ENCODE measurements at places on chromosomes 13 and 19. TPM values are rescaled to one million over a fixed set of nuclear protein-coding genes. Genes with fewer than 3 reads are reported as not detected.
A peak's percentile ranks its signal among the peaks of the same experiment; 100 is the strongest.

Gene MUC16
- 342 TPM for total RNA-seq

Gene LACC1
- 11.8 TPM for total RNA-seq

Gene PTPRH
- 3.9 TPM for total RNA-seq

GRCh38 chr13:79775830-79776229 lies 294.9 kb downstream of the NDFIP2 start:
- no peak for DNase-seq

DNA sequence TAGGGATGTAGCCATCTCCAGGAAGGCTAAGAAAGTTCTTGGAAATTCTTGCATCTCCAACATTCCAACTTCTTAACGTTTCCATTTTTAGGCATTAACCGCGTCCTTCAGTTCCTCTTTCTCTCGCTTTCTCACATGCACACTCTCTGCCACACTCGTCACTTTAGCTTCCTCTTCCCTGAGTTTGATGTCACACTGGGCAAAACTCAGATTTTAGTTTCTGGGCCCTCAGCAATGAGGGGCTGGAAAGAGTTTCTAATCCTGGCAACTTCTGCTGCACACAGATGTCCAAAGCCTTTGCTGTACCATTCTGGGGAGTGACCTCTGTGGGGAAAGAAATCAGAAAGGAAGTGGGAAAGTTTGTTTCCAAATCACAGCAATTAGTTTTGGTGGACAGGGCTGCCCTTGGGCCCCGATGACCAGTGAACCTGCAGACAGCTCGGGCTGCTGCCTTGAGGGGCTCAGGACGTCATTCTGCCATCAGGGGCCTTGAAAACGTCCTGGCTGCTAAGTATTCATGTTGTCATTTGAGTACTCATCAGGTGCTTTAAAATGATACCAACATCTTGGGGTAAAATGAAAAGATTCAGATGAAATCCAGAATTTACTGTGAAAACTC lies 89.3 kb downstream of the KL start:
- no peak for DNase-seq

GRCh38 chr13:66700117-66700601 lies 530.0 kb downstream of the PCDH9 start:
- no peak for DNase-seq

GRCh38 chr19:17846146-17846545 lies 1.6 kb downstream of the JAK3 start:
- no peak for DNase-seq

DNA sequence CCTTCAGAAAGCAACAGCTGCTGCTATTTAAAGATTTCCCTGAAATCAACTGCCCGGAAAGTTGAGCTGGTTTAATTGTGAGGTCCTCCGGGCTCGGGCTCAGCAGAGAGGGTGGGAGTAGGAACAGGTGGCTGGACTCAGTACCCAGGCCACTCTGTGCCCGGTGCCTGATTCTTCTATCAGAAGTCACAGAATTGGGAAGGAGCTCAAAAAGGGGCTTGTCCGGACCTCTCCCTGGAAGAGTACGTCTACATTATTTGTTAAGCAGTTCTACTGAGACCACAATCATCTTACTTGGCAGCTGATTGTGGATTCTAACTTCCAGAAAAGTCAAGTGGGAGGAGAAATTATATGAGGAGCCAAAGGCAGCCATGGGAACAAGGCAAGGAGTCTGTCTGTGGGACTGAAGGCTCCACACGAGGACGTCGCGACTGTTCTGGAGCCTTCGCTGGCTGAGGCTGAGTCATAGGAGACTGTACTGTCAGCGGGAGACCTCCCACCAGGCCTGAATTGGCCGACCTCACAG lies 91.7 kb upstream of the ANKRD10 start:
- no peak for DNase-seq

Gene DCT
- 19.7 TPM for total RNA-seq

Gene POU2F2
- total RNA-seq = 1.7 TPM

Gene SLC6A16
- total RNA-seq = 3.5 TPM

DNA sequence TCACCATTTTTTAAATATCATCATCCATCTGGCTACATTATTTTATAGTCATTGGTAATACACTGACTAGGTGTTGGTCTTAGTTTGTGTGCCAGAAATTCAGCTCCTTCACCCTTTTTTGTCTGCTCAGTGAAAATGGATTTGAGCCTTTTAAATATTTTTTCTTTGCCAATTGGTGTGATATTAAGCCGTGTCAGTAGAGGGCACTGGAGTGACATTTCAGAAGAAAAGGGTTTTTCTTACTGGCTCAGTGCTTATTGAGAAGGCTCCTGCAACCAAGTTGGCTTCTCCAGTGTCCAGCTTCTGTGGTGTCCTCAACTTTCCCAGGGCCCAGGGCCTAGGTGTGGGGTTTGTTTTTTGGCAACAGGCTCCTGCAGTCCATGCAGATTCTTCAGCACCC lies 546.6 kb downstream of the DACH1 start:
- DNase-seq = no peak

GRCh38 chr19:55441319-55441691 lies 1.8 kb downstream of the SHISA7 start:
- no peak for DNase-seq

Gene WASF3
- 40.2 TPM for total RNA-seq

- DNase-seq = no peak
Measured at GRCh38 chr13:73625562-73626339, 508.5 kb downstream of the KLF12 start.

DNA sequence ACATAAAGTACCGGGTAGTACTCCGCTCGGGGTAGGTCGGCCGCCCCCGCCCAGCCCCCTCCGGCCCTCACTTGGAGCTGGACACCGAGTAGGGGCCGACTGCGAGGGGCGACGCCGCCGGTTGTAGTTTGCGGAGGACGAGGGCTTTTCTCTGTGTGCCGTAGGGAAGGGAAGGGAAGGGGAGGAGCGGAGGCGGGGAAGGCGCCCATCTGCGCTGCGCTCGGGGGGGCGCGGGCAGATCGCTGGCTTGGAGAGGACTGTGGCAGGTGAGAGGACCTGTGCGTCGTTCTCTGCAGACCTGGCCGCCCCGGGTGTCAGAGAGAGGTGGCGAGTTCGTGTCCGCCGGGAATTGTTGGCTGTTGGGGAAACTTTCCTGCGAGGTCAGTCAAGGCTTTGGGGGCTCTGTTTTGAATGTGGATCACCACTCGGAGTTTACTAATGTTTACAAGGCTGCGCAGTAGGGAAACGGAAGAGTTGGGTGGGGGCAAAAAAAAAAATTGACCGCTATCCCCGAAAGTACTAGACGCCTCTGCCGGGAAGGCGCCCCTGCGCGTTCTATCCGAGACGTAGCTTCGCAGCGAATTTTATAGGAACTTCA lies 1.4 kb downstream of the ING1 start:
- peak; percentile 73 for DNase-seq

Gene KLK5
- not detected for total RNA-seq

Gene FGF21
- not detected for total RNA-seq

Gene MYDGF
- total RNA-seq = 57.5 TPM

Gene SIGLEC9
- total RNA-seq = not detected

DNA sequence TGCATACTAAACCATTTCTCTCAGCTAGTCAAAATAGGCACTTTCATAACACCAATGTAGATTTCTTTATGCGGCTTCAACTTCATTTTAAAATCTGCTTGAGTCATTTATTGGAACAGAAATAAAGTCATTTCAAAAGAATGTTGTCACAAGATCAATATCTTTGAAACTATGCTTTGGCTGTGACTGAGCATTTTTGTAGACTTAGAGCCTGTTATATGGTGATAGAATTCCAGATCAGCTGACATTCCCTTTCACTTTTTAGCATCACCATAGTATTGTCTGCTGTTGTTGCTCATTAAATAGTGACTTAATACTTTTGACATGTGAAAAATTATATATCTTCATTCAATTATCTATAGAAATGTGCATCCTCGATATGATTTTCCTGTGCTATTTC lies 279.2 kb upstream of the PRR20A start:
- DNase-seq = no peak

- DNase-seq = no peak
Measured at GRCh38 chr13:99961636-99962035, 9.9 kb downstream of the ZIC5 start.

Gene PRKACA
- total RNA-seq = 55.3 TPM

- no peak for DNase-seq
Measured at GRCh38 chr13:84606616-84607015, 724.3 kb upstream of the SLITRK1 start.

- DNase-seq = no peak
Measured at GRCh38 chr13:100301418-100301817, 212.5 kb downstream of the PCCA start.

Gene ERCC1
- 71.8 TPM for total RNA-seq

- DNase-seq = no peak
Measured at GRCh38 chr13:111114362-111115060, 599 bp upstream of the ARHGEF7 start.

GRCh38 chr19:13906521-13906904 lies 512 bp downstream of the CC2D1A start:
- no peak for DNase-seq

- DNase-seq = no peak
Measured at GRCh38 chr13:30580852-30581502, 36.7 kb upstream of the USPL1 start.

DNA sequence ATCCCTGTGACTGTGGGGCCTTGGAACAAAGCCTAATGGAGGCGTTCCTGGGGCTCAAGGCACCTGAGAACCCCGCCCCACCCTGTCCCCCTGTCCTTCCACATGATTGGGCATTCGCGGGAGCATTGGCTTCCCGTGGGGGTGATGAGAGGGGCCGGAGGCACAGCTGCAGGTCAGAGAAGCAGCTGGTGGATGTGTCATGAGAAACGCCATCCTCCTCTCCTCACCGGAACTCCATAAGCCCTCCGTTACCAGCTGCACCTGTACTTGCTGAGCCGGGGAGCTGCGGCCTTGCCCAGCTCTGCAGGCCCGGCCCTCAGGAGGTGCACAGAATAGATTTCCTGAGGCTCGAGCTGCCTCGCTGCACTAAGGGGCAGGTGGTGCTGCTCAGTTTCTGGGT lies 42.0 kb downstream of the CAPN12 start:
- DNase-seq = no peak

GRCh38 chr19:32104153-32104849 lies 241.1 kb upstream of the ZNF507 start:
- DNase-seq = no peak

GRCh38 chr19:50520822-50521465 lies 7.2 kb upstream of the ASPDH start:
- no peak for DNase-seq

DNA sequence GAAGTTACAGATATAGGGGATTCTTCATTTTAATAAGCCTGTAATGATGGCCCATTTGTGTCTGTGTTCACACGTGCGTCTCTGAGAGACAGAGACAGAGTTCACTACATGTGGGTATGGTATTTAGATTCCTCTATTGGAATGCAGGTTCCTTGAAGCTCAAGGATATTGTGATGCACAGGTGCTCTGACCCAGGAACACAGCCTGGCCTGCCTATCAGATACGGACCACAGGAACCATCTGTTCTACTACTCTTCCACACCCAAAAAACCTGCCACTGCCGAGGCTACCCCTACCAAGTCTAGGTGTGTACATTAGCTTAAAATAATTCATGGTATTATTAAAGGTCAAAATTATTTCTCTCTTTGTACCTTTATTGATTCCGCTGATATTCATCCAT lies 289.2 kb downstream of the ATP8A2 start:
- DNase-seq = no peak

DNA sequence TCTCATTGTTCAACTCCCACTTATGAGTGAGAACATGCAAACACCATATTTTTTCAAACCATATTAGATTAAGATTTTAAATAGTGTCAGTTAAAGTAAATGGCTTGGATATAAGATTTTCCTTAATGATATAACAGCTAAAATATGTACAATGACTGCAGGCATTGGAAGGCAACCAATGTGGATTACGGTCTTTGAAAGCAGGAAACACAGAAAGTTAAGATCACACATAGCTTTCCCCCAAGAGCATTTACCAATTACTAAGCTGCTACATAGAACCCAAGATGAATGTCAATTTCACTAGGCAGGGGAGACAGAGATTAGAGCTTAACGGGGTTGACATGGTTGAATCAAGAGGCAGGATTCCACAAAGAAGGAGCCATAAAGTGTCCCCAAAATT lies 173.2 kb upstream of the TRPC4 start:
- DNase-seq = no peak

GRCh38 chr19:48530066-48530720 lies 18.6 kb upstream of the LMTK3 start:
- no peak for DNase-seq

GRCh38 chr13:50319635-50320255 lies 304.5 kb downstream of the KCNRG start:
- no peak for DNase-seq

Gene TIMM13
- 132 TPM for total RNA-seq

DNA sequence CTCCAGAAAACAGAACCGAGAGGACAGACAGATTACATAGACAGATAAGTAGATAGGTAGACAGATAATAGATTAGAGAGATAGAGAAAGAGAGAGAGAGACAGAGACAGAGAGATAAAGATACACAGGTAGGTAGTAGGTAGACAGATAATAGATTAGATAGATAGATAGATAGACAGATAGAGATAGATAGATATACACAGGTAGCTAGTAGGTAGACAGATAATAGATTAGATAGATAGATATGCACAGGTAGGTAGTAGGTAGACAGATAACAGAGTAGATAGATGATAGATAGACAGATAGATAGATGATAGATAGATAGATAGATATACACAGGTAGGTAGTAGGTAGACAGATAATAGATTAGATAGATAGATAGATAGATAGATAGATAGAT lies 10.1 kb downstream of the FFAR2 start:
- no peak for DNase-seq

DNA sequence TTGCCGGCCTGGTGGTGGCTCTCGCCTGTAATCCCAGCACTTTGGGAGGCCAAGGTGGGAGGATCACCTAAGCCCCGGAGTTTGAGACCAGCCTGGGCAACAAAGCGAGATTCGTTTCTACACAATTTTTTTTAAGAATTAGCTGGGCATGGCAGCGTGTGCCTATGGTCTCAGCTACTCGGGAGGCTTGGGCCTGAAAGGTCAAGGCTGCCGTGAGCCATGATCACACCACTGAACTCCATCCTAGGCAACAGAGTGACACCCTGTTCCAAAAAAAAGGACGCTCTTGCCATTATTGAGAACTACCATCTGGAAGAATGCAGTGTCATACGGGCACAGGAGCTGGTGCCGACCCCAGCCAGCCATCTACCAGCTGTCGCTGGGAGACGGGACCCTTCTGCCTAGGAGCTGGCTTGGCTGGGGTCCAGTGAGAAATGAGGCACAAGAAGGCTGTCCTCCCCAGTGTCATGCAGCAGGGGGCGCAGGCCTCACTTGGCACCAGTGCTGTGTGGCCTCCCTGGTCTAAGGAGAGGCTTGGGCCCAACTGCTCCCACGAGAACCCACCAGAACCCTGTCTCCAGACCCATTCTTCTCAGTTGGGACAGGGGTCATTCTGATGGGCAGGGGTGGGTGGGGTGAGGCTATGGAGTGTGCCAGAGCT lies 12.2 kb upstream of the RELB start:
- DNase-seq = no peak

Gene YIF1B
- total RNA-seq = 41.0 TPM

Gene REEP6
- total RNA-seq = 34.5 TPM

- DNase-seq = peak; percentile 72
Measured at GRCh38 chr13:99982036-99982730, 599 bp downstream of the ZIC2 start.

Gene ZSCAN4
- total RNA-seq = not detected

Gene CEACAM5
- 13.5 TPM for total RNA-seq

Gene PGLYRP1
- total RNA-seq = not detected
